Smooth muscle cell of the pulmonary artery (primary cell): ENCODE measurements at places on chromosomes 1 and 21. TPM values are rescaled to one million over a fixed set of nuclear protein-coding genes. Genes with fewer than 3 reads are reported as not detected.

Gene EDN2
- total RNA-seq: not detected in 2 replicates

Gene FCRL1
- total RNA-seq: not detected in 2 replicates

Gene AKT3
- 53.0 and 66.3 TPM in 2 replicates for total RNA-seq

Gene KRTAP13-2
- total RNA-seq: not detected in 2 replicates

Gene VAMP3
- total RNA-seq: 114 and 119 TPM in 2 replicates

Gene FBXO2
- total RNA-seq: 1.4 and 3.4 TPM in 2 replicates

Gene MATN1
- 0.20 TPM in 1 of 2 replicates, not detected in the other for total RNA-seq

Gene SSX2IP
- total RNA-seq: 11.5 and 15.9 TPM in 2 replicates

Gene OLFML2B
- total RNA-seq: 2.2 and 19.4 TPM in 2 replicates

Gene S100A16
- total RNA-seq: 92.6 and 247 TPM in 2 replicates

Gene CELA2B
- total RNA-seq: 0.59 TPM in 1 of 2 replicates, not detected in the other

Gene MYOM3
- 0.13 and 0.17 TPM in 2 replicates for total RNA-seq

Gene SPRR2B
- not detected in 2 replicates for total RNA-seq

Gene SH3D21
- total RNA-seq: 10.0 and 13.6 TPM in 2 replicates

Gene DYNLT5
- 0.46 and 0.65 TPM in 2 replicates for total RNA-seq

Gene RBBP5
- total RNA-seq: 15.7 and 19.1 TPM in 2 replicates

Gene RUNX3
- 0.36 TPM in 1 of 2 replicates, not detected in the other for total RNA-seq

Gene MPL
- not detected in 2 replicates for total RNA-seq

Gene GPR37L1
- 0.03 TPM in 1 of 2 replicates, not detected in the other for total RNA-seq

Gene TEDDM1
- total RNA-seq: not detected in 2 replicates

Gene AMPD2
- total RNA-seq: 98.9 and 120 TPM in 2 replicates

Gene GPX7
- 13.3 and 14.6 TPM in 2 replicates for total RNA-seq

Gene CCNL2
- 125 and 214 TPM in 2 replicates for total RNA-seq

Gene BRDT
- not detected in 2 replicates for total RNA-seq

Gene FCMR
- 0.13 TPM in 1 of 2 replicates, not detected in the other for total RNA-seq

Gene UROD
- 115 and 118 TPM in 2 replicates for total RNA-seq

Gene WDR64
- total RNA-seq: not detected in 2 replicates

Gene MRAP
- total RNA-seq: 0.13 TPM in 1 of 2 replicates, not detected in the other

Gene KRTAP12-2
- not detected in 2 replicates for total RNA-seq

Gene VSIG8
- 0.07 TPM in 1 of 2 replicates, not detected in the other for total RNA-seq

Gene SMPDL3B
- 0.07 TPM in 1 of 2 replicates, not detected in the other for total RNA-seq

Gene NTRK1
- 0.03 and 0.07 TPM in 2 replicates for total RNA-seq

Gene ACTL8
- total RNA-seq: 0.07 TPM in 1 of 2 replicates, not detected in the other

Gene JAM2
- total RNA-seq: 3.3 and 6.9 TPM in 2 replicates

Gene LINGO4
- not detected in 2 replicates for total RNA-seq

Gene PLEKHA6
- total RNA-seq: 0.63 and 1.4 TPM in 2 replicates

Gene KRTAP19-1
- not detected in 2 replicates for total RNA-seq

Gene FAM43B
- 0.07 and 0.13 TPM in 2 replicates for total RNA-seq

Gene RBM11
- 0.26 TPM in 1 of 2 replicates, not detected in the other for total RNA-seq

Gene CR1L
- not detected in 2 replicates for total RNA-seq

Gene FCRL4
- total RNA-seq: not detected in 2 replicates

Gene C1orf185
- total RNA-seq: not detected in 2 replicates

Gene ZNF697
- 10.1 and 14.5 TPM in 2 replicates for total RNA-seq

Gene MMEL1
- total RNA-seq: 0.39 TPM in 1 of 2 replicates, not detected in the other

Gene TPR
- 86.3 and 97.8 TPM in 2 replicates for total RNA-seq

Gene APCS
- not detected in 2 replicates for total RNA-seq

Gene CELA3B
- not detected in 2 replicates for total RNA-seq

Gene AGL
- total RNA-seq: 12.2 and 15.8 TPM in 2 replicates

Gene KCNK1
- total RNA-seq: 2.0 and 9.2 TPM in 2 replicates

Gene OR2W3
- not detected in 2 replicates for total RNA-seq

Gene KCNN3
- 0.07 TPM in 2 replicates for total RNA-seq

Gene KRTAP7-1
- total RNA-seq: not detected in 2 replicates

Gene NBPF4
- total RNA-seq: 0.13 TPM in 1 of 2 replicates, not detected in the other

Gene SHISAL2A
- not detected in 2 replicates for total RNA-seq

Gene OR6K3
- not detected in 2 replicates for total RNA-seq

Gene IL20
- not detected in 2 replicates for total RNA-seq

Gene SPRR5
- not detected in 2 replicates for total RNA-seq
